Cerebellar nuclear complex (tissue), 1 donor: ENCODE measurements at places on chromosomes 3 and 15.

DNA sequence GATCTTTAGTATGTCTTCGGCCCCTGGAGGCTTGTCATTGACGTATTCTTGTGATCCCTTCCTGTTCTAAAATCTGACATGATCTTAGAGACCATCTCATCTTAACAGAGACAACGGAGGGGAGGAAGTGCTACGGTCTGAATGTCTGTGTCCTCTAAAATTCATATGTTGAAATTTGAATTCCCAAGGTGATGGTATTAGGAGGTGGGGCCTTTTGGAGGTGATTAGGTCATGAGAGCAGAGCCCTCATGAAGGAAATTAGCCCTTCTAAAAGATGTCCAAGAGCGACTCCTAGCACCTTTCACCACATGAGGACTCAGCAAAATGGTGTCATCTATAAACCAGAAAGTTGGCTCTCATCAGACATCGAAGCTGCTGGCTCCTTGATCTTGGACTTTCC is 233.2 kb upstream of the CMC1 start:
- DNase-seq = no peak

- DNase-seq = no peak
Observed at GRCh38 chr3:142215106-142215505, 10.3 kb downstream of the GK5 start.

DNA sequence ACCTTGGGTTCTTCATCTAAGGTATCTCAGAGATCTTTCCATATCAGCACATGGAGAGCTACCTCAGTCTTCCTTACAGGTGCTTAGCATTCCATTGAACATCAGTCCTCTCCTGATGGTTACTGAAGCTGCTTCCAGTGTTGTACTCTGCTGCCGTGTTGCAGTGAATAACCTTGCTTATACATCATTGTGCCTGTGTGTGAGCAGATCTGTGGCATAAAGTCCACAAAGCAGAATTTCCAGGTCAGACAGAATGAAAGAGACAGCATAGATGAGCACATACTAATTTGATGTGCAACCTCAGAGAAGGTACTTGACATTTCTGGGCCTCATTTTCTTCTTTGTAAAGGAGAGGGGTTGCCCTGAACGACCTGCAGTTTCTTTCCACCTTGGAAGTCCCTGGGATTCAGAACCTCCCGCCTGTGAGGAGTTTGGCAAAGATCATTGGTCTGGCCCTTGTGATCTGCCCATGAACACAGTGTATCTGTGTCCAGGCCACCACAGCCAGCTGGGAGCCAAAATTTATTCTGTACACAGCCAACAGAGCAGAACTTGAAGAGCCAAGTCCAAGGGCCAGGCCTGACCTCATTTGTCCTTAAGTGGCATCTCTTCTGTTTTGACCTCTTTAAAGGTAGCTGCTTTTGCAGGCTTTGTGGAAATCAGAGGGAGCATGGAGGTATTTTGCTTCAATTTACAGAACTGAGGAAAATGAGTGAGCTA is 57.2 kb upstream of the SLC7A14 start:
- DNase-seq = peak; percentile 78

DNA sequence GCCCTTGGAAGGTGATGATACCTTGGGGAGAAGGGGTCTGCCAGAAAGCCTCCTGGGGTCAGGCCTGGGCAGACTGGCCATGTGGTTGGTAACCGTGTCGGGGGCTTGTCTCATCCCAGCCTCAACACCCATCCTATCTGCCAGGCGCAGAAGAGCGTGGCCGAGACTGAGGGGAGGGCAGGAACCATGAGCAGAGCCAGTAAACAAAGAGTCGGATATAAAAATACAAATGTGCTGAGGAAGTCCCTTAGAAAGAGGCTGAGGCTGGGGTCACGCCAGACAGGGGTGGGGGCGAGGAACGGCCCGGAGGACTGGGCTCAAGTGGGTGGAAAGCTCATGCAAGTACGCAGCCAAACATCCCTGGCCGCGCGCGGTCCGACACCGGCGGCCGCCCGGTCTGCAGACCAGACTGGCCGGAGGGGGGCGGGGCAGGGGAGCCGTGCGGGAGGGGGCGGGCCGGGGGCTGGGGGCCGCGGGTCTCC is 1.9 kb downstream of the CAMK2N2 start:
- no peak for DNase-seq

- no peak for DNase-seq
Observed at GRCh38 chr3:107242579-107242978, 134.7 kb upstream of the CCDC54 start.

- no peak for DNase-seq
Observed at GRCh38 chr3:7697548-7697947, 804.1 kb upstream of the LMCD1 start.

DNA sequence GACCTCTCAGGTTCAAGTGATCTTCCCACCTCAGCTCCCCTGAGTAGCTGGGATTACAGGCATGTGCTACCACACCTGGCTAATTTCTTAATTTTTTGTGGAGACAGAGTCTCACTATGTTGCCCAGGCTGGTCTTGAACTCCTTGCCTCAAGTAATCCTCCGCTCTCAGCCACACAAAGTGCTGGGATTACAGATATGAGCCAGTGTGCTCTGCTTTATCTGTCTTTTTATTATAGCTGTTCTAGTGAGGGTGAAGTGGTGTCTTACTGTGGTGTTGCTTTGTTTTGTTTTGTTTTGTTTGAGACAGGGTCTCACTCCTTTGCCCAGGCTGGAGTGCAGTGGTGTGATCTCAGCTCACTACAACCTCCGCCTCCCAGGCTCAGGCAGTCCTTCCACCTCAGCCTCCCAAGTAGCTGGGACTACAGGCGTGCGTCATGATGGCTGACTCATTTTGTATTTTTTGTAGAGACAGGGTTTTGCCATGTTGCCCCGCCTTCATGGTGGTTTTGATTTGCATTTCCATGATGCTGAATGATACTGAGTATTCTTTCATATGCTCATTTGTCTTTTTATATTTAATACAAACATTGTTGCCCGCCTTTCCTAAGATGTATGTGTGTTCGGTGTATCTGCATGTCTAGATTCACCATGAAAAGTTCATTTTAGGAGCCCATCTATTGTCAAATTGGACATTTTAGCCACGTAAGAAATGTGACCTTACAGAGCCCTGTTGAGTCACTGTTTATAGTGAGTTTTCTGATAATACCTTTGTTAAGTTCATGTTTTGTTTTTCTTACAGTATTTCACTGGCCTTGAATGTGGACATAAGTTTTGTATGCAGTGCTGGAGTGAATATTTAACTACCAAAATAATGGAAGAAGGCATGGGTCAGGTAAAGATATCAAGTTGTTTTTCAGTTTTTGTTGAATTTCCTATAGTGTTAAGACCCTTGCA is 80.6 kb downstream of the ARIH1 start:
- no peak for DNase-seq

DNA sequence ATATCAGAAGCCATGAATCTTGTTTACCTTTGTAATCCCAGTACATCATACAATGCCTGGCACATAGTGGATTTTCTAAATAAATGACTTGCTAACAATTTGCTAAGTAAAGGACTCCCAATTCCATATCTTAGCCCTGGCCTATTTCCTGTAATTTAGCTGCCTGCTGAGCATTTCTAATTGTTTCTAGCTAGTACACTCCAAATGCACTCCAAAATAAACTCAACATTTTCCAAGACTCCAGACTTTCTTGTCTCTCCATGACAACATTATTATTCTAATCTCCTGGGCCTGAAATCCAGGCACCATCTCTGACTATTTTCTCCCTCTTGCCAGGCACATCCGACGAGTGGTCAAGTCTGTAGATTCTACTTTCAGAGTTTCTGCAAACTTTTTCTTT is 773.5 kb downstream of the SQOR start:
- no peak for DNase-seq

GRCh38 chr3:88444251-88444650 is 294.5 kb downstream of the C3orf38 start:
- no peak for DNase-seq

DNA sequence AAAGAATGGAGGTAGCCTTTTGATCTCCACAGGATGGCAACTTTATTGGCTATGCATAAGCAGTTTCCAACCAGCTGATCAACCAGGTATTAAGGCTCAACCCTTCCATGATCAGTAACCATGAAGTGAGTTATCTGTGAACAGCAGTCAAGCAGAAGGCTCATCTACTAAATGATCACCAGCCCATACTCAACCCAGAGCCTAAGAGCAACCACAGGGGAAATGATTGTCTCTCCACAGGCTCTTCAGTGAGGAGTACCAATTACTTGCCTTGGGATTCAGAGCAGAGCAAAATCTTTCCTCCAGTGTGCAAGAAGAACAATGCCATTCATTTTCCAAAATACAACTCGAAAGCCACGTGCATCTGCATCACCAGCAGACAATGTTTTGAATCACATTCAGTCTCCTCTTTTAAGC is 754.8 kb downstream of the ROBO1 start:
- no peak for DNase-seq

DNA sequence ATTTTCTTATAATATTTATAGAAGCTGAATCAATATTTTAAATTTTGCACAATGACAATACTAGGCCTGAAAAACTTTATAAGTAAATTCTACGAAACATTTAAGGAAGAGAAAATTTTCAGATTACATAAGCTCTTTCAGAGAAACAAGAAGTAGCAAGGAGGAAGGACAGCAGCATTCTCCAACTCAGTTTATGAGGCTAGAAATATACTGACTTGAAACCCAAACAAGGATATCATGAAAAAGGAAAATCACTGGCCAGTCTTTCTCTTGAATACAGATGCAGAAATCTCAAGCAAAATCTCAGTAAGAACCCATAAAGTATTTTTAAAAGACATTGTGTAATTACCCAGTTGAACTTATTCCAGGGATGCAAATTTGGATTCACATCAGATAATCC is 121.3 kb downstream of the STAC start:
- DNase-seq = no peak

DNA sequence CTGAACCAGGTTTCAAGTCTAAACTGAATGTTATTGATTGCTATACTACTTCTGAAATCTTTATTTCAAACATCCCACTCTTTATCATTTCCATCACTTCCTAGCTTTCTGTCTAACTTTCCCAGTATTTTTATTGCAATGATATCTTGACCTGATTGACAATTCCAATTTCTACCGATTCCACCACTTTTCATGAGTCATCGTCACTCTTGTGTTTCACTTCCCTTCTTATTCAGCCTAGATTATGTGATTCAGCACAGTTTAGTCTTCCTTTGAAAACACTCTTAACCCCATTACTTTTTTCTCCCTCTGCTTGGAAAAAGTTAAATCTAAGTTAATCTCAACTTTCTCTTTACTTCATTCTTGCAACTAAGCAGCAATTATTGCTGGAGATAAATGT is 62.6 kb downstream of the SLC7A14 start:
- no peak for DNase-seq

- DNase-seq = no peak
Observed at GRCh38 chr3:45171283-45171682, 25.1 kb upstream of the CDCP1 start.

DNA sequence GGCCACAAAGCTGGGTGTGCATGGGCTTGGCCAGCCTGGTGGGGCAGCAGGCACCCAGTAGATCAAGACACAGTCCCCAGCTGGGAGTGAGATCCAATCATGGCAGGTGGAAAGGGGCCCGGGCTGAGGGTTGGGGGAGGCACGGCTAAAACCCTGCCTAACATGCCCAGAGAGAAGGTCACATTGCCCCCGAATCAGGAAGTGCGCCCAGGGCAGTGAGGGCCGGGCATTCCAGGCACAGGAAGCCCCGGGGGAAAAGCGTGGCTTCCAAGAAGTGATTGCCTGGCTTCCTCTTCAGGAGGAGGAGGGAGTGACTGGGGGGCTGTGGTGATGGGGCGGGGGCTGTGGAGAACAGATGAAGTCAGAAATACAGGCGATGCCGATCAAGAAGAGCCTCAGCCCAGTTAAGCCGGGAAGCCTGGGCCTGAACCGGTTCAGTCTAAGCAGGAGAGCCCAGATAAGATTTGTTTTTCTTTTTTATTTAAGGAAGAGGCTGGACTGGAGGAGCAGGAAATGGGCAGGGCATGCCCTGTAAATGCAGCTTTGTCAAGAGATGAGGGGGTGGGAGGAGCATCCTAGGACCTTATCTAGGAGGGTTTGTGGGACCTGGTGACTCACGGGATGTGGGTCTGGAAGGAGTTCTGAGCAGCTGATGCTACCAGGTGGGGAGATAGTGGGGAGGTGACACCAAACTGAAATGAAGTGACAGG is 83.9 kb downstream of the CHSY1 start:
- no peak for DNase-seq

GRCh38 chr3:178699810-178700209 is 163.6 kb downstream of the KCNMB2 start:
- DNase-seq = no peak

GRCh38 chr15:38040615-38041014 is 106.2 kb downstream of the TMCO5A start:
- no peak for DNase-seq

DNA sequence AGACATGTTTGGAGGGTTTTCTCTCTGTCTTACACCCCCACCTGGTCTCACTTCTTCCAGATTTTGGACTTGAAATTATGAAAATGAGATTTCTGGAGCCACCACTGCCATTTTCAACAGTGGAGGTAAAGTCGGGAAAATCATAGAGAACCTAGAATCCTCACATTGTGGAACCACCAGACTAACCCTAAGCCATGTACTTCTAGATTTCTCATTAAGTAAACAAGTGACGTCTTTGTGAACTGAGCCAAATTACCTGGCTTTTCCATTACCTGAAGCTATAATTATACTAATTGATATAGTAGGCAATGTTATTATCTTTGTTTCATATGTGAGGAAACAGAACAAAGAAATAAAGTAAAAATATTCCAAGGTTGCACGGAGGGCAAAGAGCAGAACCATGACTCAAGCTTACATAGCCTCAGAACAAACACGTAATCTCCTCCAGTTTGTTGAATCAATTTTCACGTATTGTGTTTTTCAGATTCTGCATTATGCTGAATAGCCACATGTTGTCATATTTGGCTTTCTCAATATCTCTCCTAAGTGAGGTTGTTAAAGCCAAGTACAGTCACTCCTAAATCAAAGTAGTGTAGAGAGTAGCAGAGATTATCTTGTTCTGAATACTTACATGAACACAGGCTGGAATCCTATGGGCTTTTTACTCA is 101.3 kb upstream of the CMC1 start:
- DNase-seq = no peak

DNA sequence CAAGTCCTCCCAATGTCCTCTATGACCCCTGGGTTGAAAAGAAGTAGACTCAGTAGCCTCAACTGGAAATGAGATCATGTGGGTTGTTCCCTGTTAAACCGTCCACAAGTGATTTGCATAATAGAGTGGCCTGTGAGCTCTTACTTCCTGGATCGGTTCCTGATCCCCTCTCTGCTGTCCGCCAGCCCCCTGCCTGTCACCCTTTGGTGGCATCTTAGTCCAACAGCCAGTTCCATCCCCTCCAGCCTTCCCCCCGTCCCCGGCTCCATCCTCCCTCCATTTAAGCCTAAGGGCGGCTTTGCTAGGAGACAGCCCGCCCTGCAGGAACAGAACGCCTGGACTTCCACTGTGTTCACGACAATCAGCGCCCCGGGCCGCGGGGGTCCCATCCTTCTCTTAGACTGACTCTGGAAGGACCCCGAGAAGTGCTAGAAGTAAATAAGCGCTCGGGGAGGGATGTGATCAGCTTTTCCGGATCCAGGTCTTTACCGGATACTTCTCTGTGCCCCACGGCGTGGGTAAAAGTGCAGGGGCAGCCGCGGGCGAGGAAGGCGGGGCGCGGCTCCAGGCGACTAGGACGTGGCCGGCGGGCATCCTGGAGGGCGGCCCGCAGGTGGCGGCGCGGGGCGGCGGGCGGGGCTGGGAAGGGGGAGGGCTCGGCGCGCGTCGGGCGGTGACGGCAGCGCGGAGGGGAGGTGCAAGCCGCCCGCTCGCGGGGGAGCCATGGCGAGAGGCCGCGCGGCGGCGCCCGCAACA is 51.2 kb upstream of the ULK4 start:
- DNase-seq = no peak

GRCh38 chr15:77030928-77031375 is 36.0 kb downstream of the PSTPIP1 start:
- no peak for DNase-seq

GRCh38 chr3:170766823-170767575 is 103.0 kb downstream of the RPL22L1 start:
- DNase-seq = no peak
